Body of pancreas (tissue), 4 donors: ENCODE measurements at places on chromosomes 3 and 15. TPM values are rescaled to one million over a fixed set of nuclear protein-coding genes. Genes with fewer than 3 reads are reported as not detected.

Gene FRMD4B
- 14.3 TPM for total RNA-seq

- DNase-seq: no peak
Observed at GRCh38 chr3:95312650-95313049, 1249.8 kb downstream of the NSUN3 start.

DNA sequence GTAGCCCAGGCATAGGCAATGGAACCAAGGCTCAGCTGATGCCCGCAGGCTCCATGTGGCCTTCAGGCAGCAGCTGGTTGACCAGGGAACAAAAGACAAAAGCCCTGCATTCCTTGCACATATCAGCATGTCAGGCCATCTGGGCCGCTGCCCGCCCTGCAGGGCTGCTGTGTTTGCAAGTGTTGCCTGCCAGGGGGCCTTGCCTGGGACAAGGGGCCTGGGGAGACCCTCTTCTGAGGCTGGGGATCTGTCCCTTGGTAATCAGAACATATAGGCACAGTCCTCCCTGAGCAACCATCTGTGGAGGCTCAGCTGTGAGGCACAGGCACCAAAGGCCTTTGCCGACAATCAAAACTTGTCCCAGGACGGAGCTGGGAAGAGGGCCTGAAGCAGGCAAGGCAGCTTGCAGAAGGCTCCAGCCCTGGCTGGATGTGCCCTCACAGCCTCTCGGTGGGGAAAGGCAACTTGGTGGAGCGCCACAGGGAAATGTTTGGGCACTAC lies 138.2 kb downstream of the TPRA1 start:
- DNase-seq: no peak

DNA sequence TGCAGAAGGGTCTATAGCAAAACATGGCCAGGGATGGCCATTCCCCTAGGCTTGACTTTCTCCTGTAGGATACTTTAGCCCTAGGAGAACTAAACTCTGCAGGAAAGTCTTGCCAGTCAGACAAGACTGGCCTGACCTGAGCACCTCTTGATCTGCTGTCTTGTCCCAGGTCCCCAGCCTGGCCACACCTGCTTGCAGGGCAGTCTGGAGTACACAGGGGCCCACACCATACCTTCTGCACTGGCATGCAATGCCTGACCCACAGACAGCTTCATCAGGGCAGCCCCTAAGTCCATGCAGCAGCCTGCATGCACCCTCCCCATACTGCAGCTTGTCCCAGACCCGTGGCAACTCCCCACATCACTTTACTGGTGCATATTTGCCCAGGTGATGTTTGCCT lies 204.6 kb downstream of the LRRC3B start:
- DNase-seq: no peak

Gene PSTPIP1
- 3.6 TPM for total RNA-seq

Gene RAP2B
- total RNA-seq: 3.6 TPM

- no peak for DNase-seq
Observed at GRCh38 chr3:12981306-12982275, 91.6 kb downstream of the IQSEC1 start.
